Activated naive CD8-positive, alpha-beta T cell treated with anti-CD3 and anti-CD28 coated beads, Interleukin-2, amount 10 ng/mL, durations not matched to agents 7 days and 5 days (primary cell): ENCODE measurements at places on chromosomes 2 and 18. TPM values are rescaled to one million over a fixed set of nuclear protein-coding genes. Genes with fewer than 3 reads are reported as not detected.

DNAH6 gene
- total RNA-seq, result 0.83 TPM

CHST9 gene
- total RNA-seq, result not detected

LRRC30 gene
- not detected for total RNA-seq

ABHD1 gene
- 0.77 TPM for total RNA-seq

LOXHD1 gene
- total RNA-seq, result 0.26 TPM

ASAP2 gene
- total RNA-seq, result not detected

FTCDNL1 gene
- total RNA-seq, result 2.0 TPM

ABCG5 gene
- total RNA-seq, result not detected

VIT gene
- not detected for total RNA-seq

C2orf66 gene
- not detected for total RNA-seq

AGXT gene
- not detected for total RNA-seq

ERFE gene
- not detected for total RNA-seq

ST3GAL5 gene
- total RNA-seq, result 62.8 TPM

GNAL gene
- not detected for total RNA-seq

LAMA3 gene
- 0.14 TPM for total RNA-seq

TMEM237 gene
- 16.8 TPM for total RNA-seq

TANC1 gene
- 0.31 TPM for total RNA-seq

DSC3 gene
- total RNA-seq, result not detected

SH3YL1 gene
- total RNA-seq, result 40.1 TPM

ATF2 gene
- 56.2 TPM for total RNA-seq

KIAA2012 gene
- not detected for total RNA-seq

ZAP70 gene
- total RNA-seq, result 350 TPM

RRM2 gene
- total RNA-seq, result 355 TPM

MOGAT1 gene
- total RNA-seq, result not detected

PLEK gene
- 23.4 TPM for total RNA-seq

OSR1 gene
- total RNA-seq, result not detected

PSTPIP2 gene
- 12.6 TPM for total RNA-seq

SNED1 gene
- total RNA-seq, result 18.7 TPM

IL36G gene
- total RNA-seq, result not detected

HOXD1 gene
- not detected for total RNA-seq

CYP27A1 gene
- total RNA-seq, result 4.7 TPM

DGUOK gene
- total RNA-seq, result 77.7 TPM

ACVR2A gene
- total RNA-seq, result 5.8 TPM

PXDN gene
- total RNA-seq, result 0.86 TPM

SOCS6 gene
- total RNA-seq, result 1.9 TPM

C1D gene
- total RNA-seq, result 24.9 TPM

DNAJC5G gene
- not detected for total RNA-seq

ABCG8 gene
- not detected for total RNA-seq

MAL gene
- 174 TPM for total RNA-seq

CNTNAP5 gene
- total RNA-seq, result not detected

MAB21L4 gene
- not detected for total RNA-seq

KCNIP3 gene
- not detected for total RNA-seq

ALK gene
- not detected for total RNA-seq

AOX1 gene
- total RNA-seq, result not detected

UCN gene
- 5.1 TPM for total RNA-seq

SCN9A gene
- not detected for total RNA-seq

CGREF1 gene
- 1.6 TPM for total RNA-seq

SNRPD1 gene
- total RNA-seq, result 74.6 TPM

LIPT1 gene
- 12.1 TPM for total RNA-seq

LOXL3 gene
- 0.62 TPM for total RNA-seq

NCL gene
- 461 TPM for total RNA-seq

GPR39 gene
- total RNA-seq, result not detected

ARL6IP6 gene
- 37.0 TPM for total RNA-seq

GKN2 gene
- total RNA-seq, result not detected
